ENCODE measurements at places on chromosomes 3 and 15.

DNA sequence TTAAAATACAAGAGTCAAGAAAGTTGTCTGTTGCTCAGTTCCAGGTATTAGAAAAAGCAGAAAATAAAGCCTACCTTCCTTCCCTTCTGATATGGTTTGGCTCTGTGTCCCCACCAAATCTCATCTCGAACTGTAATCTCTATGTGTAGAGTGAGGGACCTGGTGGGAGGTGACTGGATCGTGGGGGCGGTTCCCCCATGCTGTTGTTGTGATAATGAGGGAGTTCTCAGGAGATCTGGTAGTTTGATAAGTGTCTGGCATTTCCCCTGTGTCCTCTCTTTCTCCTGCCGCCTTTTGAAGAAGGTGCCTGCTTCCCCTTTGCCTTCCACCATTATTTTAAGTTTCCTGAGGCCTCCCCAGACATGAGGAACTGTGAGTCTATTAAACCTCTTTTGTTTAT is 288.8 kb upstream of the LMCD1 start:
- DNase-seq, result no peak

DNA sequence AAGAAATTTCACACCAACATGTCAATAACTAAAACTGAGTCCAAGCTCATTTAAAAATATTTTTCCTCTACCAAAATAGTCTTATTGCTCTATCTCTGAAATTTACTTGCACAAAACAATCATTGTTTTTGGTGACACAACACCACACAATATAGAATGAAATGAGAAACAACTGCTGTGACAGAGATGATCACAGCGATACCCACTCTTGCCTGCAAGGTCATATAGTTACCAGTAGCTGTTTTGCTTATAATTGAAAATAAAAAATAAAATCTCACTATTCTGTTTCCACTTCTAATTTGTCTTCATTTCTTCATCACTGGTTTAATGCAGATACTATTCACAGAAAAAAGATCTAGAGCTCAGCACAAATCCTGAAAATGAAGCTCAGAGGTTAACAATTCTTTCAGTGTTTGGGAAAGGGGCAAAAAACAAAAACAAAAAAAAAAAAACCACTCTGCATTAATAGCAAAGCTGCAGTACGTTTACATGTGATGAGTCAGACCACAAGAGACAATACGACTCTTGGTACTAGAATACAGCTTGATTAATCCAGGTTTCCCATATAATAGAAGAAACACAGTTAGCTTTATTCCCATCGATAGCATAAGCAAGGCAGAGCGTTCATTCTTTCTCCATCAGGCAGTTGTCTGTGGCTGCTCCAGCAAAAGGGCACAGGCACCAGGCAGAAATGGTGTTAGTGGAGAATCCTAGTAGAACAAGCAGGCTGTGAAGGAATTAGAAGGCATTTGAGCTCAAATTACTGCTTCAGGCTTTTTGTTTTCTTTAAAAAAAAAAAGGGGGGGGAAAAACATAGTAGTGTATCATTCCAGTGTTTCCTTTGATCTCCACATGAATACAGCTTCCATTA is 773 bp downstream of the ANKRD28 start:
- peak; percentile 42 for DNase-seq

- DNase-seq, result no peak
Observed at GRCh38 chr3:72246685-72247084, 461.7 kb upstream of the PROK2 start.

GRCh38 chr15:81363718-81364500 is 10.1 kb downstream of the TMC3 start:
- DNase-seq, result no peak

DNA sequence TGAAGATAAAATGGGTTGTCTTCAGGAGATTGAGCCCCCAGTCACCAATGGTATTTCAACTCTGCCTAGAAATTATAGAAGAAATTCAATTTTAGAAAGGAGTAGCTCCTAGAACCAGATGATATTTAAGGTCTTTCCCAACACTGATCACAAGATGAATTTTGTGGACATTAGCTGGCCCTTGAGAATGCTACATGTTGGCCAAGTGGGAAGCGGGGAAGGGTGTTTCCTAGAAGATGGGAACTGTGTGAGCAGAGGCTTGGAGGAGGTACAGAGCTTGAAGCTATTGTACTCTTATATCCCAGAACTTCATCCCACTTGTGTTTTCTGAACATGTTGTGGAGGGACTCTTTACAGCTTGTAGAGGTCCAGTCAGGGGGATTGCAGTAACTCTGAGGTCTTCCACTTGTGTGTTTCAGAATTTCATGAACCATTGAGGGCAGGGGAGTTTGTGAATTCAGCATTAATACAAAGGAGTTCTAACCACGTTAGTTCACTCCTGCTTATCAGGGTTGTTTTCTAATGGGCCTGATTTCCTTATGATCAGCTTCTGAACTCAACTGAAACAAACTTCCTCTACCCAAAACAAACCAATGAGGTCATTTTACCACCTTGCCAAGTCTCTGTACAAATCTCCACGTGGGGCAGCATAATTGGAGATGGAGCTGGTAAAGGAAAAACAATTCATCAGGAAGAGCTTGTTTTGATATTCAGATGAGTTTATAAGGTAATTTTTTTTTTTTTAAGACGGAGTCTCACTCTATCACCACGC is 152.6 kb upstream of the TPM1 start:
- DNase-seq, result no peak

Data from CD4-positive, alpha-beta T cell treated with Interleukin-4 for 4 hours (primary cell).